ENCODE measurements at places on chromosomes 1 and 21. TPM values are rescaled to one million over a fixed set of nuclear protein-coding genes. Genes with fewer than 3 reads are reported as not detected.

GRCh38 chr1:231376875-231377549, 38.9 kb downstream of the SPRTN start:
- no peak for DNase-seq

- no peak for DNase-seq
Observed at GRCh38 chr1:61403679-61404596, 321.0 kb downstream of the TM2D1 start.

DNA sequence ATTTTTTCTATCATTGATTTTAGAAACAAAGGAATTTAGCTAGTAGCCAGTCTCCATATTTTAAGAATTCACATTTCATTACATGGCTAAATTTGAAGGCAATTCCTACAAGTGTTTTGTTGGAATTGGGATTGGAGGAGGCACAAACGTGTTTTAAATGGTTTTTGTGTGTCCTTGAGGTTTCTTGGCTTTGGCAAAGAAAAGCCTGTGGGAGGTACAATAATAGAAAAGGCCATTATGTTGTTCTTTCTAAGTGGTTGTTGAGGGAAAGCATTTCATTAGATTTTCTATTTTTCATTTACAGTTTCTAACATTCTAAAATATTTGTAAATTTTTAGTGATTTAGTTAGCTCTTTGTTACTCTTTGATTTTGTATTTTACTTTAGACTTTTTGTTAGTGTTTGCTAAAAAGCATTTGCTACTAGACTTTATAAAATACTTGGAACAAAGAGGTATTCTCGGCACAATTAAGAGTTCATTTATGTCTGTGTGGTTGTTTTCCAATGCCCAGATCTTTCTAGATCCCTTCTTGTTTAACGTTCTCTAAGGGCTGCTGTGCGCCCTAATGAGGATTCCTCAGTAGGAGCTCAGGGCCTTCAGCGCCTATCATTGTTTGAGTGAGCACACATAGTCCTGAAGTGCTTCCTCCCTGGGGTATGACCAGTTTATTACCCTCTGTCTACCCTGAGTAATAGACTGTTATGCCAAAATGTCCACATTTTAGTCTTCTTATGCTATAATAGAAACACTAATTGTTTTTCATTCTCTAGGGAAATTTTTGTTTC, 70.0 kb upstream of the KIAA1614 start:
- peak; percentile 19 for DNase-seq

DNA sequence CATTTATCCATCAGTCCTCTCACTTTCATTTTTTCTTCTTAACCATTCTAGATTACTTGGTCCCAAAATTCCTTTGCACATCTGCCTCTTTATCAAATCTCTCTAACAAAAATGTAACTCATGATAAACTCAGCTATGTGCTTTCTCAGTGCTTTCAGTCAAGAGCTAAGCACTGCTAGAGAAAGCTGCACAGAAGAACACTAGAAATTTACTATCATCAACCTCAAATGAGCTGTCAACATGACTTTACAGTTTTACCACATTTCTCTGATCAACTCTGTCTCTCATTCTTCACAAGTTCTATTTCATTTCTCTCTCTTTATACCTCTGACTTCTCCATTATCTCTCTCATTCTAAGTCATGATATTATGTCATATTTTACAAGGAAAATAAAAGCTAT, 54.2 kb upstream of the PRKACB start:
- no peak for DNase-seq

GRCh38 chr1:85962457-85962856, 194.1 kb downstream of the COL24A1 start:
- no peak for DNase-seq

DNA sequence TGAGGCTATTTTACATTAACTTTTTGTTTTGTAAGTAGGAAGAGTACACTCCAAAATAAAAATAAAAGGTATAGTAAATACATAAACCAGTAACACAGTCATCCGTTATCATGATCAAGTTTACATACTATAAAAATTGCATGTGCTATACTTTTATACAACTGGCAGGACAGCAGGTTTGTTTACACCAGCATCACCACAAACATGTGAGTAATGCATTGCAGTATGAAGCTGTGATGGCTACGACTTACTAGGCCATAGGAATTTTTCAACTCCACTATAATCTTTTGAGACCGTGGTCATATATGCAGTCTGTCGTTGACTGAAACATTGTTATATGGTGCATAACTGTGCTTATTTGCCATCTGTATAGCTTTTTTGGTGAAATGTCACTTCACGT, 106.2 kb downstream of the CENPF start:
- DNase-seq, result peak; percentile 65

GRCh38 chr1:112676543-112676942, 2.1 kb downstream of the MOV10 start:
- no peak for DNase-seq

DNA sequence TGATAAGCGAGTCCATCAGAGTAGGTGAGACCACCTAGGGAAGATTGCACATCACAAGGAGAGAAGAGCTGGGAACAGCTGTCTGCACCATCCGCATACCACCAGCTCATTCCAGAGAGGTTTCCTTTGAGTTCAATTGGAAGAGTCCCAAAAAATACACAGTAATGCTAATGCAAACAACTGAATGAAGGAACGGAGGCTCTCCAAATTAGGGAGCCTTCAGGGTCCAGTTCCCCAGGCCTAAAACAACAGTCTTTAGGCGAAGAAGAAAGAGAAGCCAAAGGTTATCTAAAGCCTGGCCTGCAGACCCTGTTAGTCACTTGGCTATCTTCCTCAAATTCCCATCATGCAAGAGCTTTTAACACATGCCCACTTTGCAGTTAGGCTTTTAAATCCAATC, 246.4 kb downstream of the PBX1 start:
- peak; percentile 33 for DNase-seq

NT5C1A gene
- polyA plus RNA-seq, result not detected

CR1L gene
- not detected for polyA plus RNA-seq

KCND3 gene
- 0.03 TPM for polyA plus RNA-seq

OLFM3 gene
- not detected for polyA plus RNA-seq

AK2 gene
- polyA plus RNA-seq, result 152 TPM

Data from IMR-90 (cell line).